Neural progenitor cell (in vitro differentiated cells): ENCODE measurements at places on chromosomes 12 and 14. TPM values are rescaled to one million over a fixed set of nuclear protein-coding genes. Genes with fewer than 3 reads are reported as not detected.

The PTPRQ gene
- total RNA-seq: 0.07 and 0.22 TPM in 2 replicates

The CD163 gene
- total RNA-seq: not detected in 2 replicates

The TAS2R9 gene
- total RNA-seq: not detected in 2 replicates

DNA sequence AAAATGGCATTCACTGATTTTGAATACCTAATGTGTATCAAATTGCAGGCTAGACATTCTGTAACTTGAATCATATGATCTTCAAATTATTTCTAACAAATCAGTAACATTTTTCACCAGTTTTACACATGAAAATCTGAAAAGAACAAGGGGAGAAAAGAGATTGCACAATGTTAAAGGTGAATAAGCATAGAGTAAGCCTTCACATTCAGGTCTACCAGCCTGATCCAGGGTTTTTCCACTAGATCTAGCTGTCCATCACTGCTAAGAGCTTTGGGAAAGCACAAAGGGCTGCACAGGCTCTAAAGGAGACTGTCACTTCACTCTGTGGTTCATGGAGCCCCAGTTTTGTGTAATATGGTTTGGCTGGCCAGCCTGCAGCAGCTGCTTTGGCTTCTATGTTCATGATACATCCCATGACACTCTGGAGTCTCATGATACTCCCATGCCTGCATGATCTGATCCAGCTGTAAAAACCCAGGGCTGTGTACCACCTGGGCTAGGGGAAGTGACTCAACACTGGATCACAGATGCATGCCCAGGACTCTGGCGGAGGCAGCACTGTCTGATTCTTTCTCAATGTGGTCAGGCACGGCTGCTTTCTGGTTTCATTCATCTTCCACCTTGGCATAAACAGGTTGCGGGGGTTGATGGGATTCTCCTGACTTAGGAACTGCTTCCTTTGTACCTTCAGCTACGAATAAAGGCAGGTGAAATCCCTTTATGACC is 859.7 kb downstream of the GALC start:
- no peak for DNase-seq

- no peak for DNase-seq
These were observed 670.5 kb upstream of the ATXN7L3B start for GRCh38 chr12:73867147-73867546.

DNA sequence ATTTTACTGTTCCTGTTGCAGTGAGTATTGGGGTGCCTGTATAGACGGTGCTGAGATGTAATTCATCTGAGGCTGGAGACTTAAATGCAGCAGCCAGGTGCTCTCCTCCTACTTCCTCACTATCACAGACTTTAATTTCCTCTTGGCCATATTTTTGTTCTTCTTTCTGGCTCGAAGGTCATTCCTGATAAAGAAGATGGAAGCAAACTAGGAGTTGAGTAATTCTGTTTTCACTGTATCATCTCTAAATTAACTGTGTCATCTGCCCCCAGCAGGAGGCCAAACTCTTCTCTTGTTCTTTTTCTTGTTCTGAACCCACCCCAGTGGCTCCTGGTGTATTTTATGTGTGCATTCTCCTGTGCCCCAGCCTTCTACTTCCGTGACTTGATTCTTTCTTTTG is 141.7 kb upstream of the ARHGAP5 start:
- DNase-seq: peak; percentile 11
